Stimulated activated CD8-positive, alpha-beta memory T cell treated with anti-CD3 and anti-CD28 coated beads, Interleukin-7, amount 100 ng/mL, for 4 hours (primary cell): ENCODE measurements at places on chromosomes 1 and 21.

- DNase-seq: no peak
Measured at GRCh38 chr21:38688068-38688467, 117.7 kb upstream of the ETS2 start.

GRCh38 chr1:230230948-230231773, 164.1 kb downstream of the GALNT2 start:
- no peak for DNase-seq

GRCh38 chr1:8329439-8329838, 11.5 kb downstream of the SLC45A1 start:
- no peak for DNase-seq

DNA sequence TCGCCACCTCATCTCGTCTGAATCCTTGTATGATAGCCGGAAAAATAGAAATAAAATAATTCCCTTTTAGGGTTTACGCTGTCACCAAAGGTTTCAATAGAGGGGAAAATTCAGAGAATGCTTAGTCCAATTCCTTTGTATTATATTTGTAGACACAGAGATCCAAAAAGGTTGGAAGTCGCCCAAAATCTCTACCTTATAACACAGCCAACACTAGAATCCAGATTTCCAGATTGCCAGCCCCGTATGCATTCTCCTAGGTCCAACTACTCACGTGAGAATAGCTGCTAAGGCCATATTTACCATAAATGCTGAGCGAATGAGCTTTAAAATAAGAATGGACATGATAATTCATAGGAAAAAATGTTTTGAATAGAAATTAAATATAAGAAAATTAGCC, 124.5 kb downstream of the KCNK1 start:
- DNase-seq: no peak

- DNase-seq: no peak
Measured at GRCh38 chr1:42279055-42279454, 56.0 kb downstream of the FOXJ3 start.
